Lung (tissue), 17 donors: ENCODE measurements at places on chromosomes 6 and 20.

DNA sequence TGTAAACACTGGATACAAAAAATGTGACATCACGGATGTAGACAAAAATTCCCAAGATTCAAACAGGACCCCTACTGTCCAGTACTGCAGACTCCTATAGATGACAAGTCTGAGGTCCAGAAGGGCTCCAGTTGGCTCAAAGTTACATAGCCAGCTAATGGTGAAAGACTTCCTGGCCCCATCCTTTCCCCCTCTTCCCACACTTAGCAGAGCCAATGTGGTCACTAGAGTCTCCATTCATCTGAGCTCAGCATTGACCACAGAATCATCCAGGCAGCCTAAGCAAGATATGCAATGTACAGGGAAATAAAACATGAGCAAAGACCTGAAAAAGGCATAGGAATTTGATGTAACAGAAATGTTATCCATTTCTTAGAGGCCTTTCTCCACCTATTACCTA lies 180.5 kb downstream of the ADAT2 start:
- H3K36me3 ChIP-seq = no peaks in the 10 kb centered on the region
- DNase-seq = peak; percentile 15
- H3K4me1 ChIP-seq = peaks cover 12% of the 10 kb centered on the region
- H3K27me3 ChIP-seq = no peaks in the 10 kb centered on the region
- no peak overlapping the region for H3K4me3 ChIP-seq

- H3K27me3 ChIP-seq = no peaks in the 10 kb centered on the region
- no peaks in the 10 kb centered on the region for H3K4me1 ChIP-seq
- H3K27ac ChIP-seq = no peak overlapping the region
These were observed 218.6 kb upstream of the UFL1 start for GRCh38 chr6:96302991-96303390.

DNA sequence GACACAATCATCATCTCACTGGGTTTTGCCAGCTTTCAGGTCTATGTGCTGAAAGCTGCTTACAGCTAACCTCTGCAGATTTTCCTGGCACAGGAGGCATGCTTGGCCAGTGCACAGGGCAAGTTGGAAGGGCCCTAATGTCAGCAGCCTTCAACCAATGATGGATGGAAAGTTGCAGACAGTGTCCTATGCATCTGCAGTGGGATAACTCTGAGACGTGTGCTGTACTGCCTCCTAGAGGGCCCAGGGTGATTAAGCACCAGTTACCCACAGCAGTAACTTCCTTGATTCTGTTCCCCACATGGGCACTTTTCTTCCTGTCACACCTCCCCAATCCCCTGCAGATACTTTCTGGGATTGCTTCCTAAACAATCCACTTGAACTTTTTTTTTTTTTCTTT lies 38.6 kb downstream of the OVOL2 start:
- no peak overlapping the region for H3K4me3 ChIP-seq
- no peak for DNase-seq
- no peaks in the 10 kb centered on the region for H3K27me3 ChIP-seq
- no peaks in the 10 kb centered on the region for H3K36me3 ChIP-seq
- no peaks in the 10 kb centered on the region for H3K4me1 ChIP-seq
- H3K27ac ChIP-seq = no peak overlapping the region

DNA sequence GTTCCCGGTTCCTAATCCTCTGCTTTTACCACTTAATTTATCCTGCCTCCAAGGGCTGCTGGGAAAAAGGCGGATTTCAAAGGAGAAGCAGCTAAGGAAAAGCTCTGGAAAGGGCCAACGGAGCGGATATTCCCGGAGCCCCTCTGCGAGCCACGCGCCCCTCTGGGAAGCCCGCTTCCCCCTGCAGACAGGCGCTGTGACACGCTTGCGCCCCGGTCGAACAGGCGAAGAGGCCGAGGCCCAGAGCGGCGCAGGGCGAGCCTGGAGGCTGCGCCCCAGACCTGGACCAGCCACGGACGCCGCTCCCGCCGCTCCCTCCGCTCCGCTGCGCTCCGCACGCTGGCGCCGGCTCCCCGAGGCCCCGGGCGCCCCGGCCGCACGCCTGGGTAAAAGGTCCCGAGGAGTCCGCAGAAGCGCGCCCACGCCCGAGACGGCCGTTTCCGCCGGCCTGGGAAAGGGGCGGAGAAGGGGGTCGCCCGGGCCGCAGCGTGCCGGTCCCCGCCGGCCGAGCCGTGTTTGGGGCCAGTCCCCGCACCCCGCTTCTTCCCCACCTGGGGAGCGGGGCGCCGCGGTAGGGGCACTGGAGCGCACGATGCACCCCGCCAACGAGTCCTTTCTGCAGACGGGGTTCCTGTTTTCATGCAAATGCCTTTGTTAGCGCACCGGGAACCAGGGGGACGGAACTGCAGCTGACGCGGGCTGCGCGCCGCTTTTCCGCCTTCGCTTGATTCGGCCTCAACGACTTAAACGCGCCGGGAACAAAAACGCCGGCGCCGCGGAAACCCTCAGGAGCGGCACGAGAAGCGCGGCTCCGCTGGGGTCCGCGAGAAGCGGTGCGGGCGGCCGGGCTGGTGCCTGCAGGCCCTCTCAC lies 91.9 kb upstream of the SIRPA start:
- H3K36me3 ChIP-seq = no peaks in the 10 kb centered on the region
- H3K27ac ChIP-seq = peak overlapping the region; percentile 49
- H3K4me3 ChIP-seq = peak overlapping the region; percentile 48
- DNase-seq = peak; percentile 73

- no peaks in the 10 kb centered on the region for H3K27me3 ChIP-seq
- peak overlapping the region; percentile 85 for H3K4me3 ChIP-seq
- no peaks in the 10 kb centered on the region for H3K36me3 ChIP-seq
- peak overlapping the region; percentile 98 for H3K27ac ChIP-seq
- peak; percentile 76 for DNase-seq
- H3K4me1 ChIP-seq = peaks cover 6% of the 10 kb centered on the region
These were observed 815 bp downstream of the UTRN start for GRCh38 chr6:144285798-144286502.

DNA sequence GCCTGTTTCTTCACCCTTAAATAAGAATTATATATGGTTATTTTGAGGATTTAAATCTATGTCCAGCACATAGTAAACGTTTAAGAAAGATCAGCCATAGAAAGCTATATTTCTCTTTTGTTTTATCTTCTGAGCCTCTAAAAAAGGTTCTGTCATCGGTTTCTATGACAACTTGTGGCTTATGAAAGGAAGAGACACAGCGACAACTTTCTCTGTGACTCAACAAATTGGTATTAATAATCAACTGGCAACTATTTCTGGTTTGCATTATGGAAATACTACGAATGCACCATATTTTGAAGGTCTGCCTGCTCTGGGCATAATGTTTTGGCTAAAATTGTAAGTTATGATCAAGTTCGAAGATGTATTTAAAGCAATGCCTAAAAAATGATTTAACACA lies 751.0 kb downstream of the CD109 start:
- DNase-seq = no peak
- no peaks in the 10 kb centered on the region for H3K27me3 ChIP-seq
- no peaks in the 10 kb centered on the region for H3K36me3 ChIP-seq
- no peak overlapping the region for H3K27ac ChIP-seq
- H3K4me3 ChIP-seq = no peak overlapping the region

DNA sequence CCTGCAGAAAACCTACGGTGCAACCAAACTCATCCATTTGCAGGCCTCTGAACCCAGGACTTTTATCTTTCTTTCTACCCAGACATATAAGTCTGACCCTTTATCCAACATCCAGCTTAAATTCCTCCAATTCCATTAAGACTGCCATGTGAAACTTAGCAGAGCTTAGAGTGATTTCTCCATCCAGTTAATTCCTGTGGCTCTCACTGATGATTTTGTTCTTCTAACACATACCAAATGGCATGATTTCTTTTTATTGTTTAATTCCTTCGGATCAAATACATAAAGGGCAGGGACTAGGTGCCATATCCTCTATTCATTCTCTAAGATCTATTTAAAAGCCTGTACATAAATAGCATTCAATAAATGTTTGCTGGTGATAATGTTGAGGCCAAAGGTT lies 92.9 kb downstream of the TASP1 start:
- H3K36me3 ChIP-seq = no peaks in the 10 kb centered on the region
- no peak overlapping the region for H3K27ac ChIP-seq
- no peak overlapping the region for H3K4me3 ChIP-seq
- peak; percentile 14 for DNase-seq
- H3K27me3 ChIP-seq = no peaks in the 10 kb centered on the region
